ENCODE measurements at places on chromosomes 13 and 19.
A peak's percentile ranks its signal among the peaks of the same experiment; 100 is the strongest.

GRCh38 chr19:45670670-45671453 lies 2.8 kb downstream of the GIPR start:
- DNase-seq: peak; percentile 77

DNA sequence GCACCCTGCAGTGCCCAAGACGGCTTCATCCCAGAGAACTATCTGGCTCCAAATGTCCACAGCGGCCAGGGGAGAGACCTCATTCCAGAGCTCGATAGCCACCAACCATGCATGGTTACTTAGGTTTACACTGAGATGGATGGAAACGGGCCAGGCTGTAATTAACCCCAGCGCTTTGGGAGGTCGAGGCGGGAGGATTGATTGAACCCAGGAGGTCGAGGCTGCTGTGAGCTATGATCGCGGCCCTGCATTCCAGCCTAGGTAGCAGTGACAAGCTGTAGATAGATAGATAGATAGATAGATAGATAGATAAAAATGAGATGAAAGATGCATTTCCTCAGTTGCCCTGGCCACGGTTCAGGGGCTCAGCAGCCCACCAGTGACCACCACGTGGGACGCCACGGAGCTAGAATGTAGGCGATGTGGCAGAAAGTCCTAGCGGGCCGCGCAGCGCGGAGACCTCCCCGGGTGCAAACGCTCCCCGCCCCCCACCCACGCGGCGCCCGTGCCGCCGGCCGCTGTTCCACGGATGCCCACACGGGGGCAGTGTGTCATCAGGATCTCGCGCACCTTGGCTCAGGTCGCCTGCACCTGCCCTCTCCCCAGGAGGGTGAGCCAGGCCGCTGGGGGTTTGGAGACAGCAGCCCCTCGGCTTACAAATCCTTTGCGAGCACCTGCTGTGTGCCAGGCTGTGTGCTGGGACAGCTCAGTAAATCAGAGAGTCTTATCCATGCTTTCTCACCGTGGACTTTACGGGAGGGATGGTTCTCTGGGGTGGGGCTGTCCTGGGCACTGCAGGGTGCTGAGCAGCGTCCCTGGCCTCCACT lies 13.5 kb upstream of the TLE5 start:
- peak; percentile 31 for DNase-seq

DNA sequence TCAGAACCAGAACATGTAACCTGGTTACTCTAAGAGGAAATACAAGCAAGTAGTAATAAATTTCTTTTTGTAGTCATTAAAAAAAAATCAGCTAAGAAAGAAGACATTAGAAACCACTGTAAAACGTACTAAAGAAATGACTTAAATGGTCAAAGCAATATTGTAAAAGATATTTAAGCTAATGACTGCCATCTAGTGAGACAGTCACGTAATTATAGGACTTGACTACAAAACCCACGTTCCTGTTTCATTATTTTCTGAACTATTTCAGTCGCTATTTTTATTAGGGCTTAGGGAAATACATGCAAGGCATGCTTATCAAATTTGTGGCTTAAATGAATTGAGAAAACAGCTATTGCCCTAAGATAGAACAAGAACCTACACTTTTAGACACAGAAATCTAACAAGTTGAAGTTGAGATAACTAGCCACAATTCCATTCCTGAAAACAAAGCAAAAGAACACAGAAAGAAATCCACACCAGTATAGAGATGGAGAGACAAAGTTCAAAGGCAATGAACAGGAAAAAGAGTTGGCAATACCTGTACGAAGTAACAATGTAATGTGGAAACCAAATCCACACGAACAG lies 17.9 kb downstream of the ALG5 start:
- DNase-seq: peak; percentile 55

GRCh38 chr19:15264061-15264932 lies 32.0 kb upstream of the EPHX3 start:
- DNase-seq: peak; percentile 62

- no peak for DNase-seq
These were observed at the start of gene CSNK1G2 for GRCh38 chr19:1941146-1942077. CSNK1G2 (plus strand) TSS chr19:1941172; CDS start chr19:1969773, 28,601 bp downstream.

- DNase-seq: no peak
These were observed 1.0 kb upstream of the GTF2F1 start for GRCh38 chr19:6393983-6394412.

- peak; percentile 81 for DNase-seq
These were observed 6.8 kb upstream of the CARM1 start for GRCh38 chr19:10864538-10864899.

GRCh38 chr13:30030141-30030750 lies 179.8 kb upstream of the UBL3 start:
- no peak for DNase-seq

GRCh38 chr13:100675661-100676129 lies 1.1 kb upstream of the TMTC4 start:
- DNase-seq: no peak

DNA sequence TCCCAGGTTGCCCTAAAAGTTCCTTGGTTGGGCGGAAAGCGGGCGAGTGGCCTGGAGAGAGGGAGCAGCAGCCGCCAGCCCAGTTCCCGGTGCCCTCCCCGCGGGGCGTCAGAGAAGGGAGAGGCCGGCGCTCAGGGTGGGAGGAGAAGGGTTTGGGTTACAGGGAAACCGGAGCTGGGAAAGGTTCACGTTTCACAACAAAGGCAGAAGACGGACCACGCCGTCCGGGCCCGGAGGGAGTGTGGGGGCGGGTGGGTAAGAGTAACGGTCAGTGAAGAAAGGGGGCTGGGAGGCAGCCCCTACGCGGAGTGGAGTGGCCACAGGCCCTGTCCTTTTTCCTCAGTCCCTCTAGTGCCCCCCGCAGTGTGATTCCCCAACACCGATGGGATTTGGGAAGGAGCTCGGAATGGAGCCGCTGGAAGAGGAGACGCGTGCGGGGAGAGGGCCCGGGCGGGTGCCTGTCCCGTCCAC lies 1.6 kb downstream of the SIX5 start:
- DNase-seq: peak; percentile 86

- no peak for DNase-seq
These were observed 190.1 kb downstream of the KLF5 start for GRCh38 chr13:73248711-73249580.

DNA sequence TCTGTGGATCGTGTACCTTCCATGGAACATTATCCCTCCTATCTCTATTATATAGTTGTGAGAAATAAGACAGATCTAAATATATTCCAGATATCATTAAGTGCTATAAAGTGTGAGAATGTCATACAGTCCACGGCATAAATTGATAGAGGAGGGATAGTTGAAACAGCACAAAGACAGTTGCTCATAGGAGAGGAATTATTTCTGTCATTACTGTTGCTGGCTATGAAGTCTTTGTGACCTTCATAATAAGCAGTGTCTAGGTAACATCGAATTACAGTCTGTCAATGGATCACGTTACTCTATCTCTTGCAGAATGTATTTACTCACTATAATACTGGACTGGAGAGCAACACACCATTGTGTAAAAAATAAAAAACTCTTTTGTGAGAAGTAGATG lies 671.5 kb upstream of the PCDH20 start:
- DNase-seq: no peak

- DNase-seq: no peak
These were observed 53.0 kb downstream of the ARHGEF7 start for GRCh38 chr13:111168107-111168506.

DNA sequence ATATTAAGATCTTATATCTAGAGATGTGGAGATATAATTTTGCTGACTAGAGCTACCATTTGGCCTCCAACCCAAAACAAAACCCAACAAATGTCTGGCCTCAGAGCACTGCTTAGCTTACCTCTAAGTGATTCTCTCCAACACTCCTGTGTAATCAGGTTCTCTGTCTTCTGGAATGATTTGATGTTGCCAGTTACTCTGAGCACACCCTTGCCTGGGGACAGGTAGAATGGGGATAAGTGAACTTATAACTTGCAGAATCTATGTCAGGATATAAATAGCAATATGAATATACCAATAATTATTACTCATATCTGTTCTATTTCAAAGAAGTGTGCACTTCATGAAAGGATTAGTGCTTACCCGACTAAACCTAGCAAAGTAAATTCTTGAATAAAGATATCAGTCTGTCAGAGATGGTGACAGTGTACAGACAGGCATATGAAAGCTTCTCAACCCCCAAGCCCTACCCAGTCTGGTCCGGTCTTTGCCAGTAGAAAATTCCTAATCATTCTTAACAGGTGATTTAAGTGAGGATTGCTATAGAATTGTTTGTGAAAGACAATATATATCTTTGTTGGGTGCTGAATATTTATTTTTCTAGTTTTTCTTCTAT lies 33.0 kb downstream of the ZAR1L start:
- no peak for DNase-seq

All from EL (cell line).